ENCODE measurements at places on chromosomes 1 and 21. TPM values are rescaled to one million over a fixed set of nuclear protein-coding genes. Genes with fewer than 3 reads are reported as not detected.

Gene TNNI3K
- 7.2 TPM for total RNA-seq

Gene ADAM30
- total RNA-seq, result not detected

Gene OR2M3
- 0.46 TPM for total RNA-seq

Gene GABPA
- total RNA-seq, result 34.4 TPM

Gene BMP8B
- 1.4 TPM for total RNA-seq

Gene BNIPL
- 0.23 TPM for total RNA-seq

All from diencephalon (tissue), 1 donor.